Kidney (tissue), 22 donors: ENCODE measurements at places on chromosomes 3 and 15.

DNA sequence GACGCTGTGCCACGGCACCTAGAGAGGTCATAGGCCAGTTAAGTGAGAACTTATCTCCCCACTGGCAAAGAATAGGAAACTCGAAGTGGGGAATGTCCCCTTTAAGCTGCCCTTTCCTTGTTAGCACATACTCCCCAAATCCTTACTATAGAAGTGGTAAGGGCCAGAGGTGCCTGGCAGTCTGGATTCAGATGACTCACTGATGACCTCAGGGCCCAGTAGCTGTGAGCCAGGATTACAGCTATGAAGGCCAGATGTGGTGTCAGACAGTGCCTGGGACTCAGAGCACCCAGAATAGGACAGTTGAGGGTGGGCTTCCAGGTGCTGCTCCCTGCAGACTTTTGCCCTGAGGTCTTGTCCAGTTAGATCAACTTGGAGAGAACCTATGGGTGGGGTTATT, 37.7 kb downstream of the PDIA5 start:
- no peak for DNase-seq

DNA sequence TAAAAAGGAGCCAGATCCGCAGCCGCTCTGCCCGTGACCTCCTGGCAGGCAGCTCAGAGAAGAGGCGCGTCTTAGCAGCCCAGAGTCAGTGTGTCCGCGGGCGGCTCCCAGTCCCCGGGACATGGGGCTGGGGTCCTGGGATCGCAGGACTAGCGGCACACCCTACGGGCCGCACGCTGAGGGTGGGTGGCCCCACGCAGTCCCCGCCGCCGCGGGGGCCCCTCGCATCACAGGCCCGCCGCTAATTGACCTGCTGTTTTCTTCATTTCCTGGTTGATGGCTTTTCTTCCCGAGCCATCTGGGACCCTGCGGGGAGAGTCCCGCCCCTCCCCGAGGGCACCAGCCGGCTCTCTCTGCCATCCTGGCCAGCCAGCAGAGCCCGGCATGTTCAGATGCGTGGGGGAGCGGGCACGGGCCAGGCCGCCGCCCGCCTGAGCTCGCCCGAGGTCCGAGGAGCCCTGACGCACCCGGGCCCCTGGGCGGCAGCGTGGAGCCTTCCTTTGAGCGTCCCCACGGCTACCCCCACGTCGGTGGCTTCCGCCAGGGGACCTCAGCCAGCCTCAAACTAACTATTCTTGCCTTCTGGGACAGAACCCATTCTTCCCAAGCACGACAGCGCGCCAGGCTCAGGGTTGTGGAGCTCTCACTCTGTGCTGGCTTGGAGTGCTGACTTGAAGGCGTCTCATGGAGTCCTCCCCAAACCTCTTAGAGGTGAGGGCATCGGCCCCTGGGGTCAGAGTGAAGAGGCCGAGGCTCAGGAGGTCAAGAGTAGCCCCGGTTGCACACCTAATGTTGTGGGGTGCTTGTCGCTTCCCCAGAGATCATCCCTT, 34.6 kb upstream of the CACNA2D3 start:
- peak; percentile 73 for DNase-seq

DNA sequence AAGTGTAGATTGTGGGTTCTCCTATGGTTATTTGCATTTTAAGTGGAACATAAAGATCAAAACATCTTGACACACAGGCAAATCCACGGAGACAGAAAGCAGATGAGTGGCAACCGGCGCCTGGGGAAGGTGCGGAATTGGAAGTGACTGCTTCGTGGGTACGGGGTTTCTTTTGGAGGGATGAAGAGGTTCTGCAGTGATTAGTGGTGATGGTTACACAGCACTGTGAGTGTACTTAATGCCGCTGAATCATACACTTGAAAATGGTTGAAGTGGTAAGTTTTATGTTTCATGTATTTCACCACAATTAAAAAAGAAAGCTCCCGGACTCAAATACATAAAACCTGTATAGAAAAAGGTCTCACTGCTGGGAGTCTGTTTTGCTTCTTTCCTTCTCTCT, 18.5 kb upstream of the VPS33B start:
- DNase-seq, result no peak

- no peak for DNase-seq
These were observed 100.6 kb upstream of the SLC24A5 start for GRCh38 chr15:48020166-48020565.

DNA sequence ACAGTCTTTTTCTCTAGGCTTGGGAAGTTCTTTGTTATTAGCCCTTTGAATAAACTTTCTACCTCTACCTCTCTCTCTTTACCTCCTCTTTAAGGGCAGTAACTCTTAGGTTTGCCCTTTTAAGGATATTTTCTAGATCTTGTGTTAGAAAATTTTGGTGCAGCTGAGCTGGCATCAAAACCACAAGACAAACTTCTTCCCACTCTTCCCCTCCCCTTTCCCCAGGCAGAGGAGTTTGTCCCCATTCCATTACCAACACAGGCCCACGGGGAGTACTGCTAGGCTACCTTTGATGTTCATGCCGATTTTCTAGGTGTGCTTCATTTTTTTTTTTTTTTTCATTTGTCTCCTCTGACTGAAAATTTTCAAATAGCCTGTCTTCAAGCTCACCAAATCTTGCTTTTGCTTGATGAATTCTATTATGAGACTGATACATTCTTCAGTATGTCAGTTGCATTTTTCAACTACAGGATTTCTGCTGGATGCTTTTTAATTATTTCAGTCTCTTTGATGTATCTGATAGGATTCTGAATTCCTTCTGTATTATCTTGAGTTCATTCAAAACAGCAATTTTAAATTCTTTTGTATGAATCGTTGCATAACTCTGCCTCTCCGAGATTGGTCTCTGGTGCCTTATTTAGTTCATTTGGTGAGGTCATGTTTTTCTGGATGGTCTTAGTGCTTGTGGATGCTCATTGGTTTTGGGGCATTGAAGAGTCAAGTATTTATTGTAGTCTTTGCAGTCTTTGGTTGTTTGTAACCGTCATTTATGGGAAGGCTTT, 112.0 kb downstream of the UBE2E2 start:
- no peak for DNase-seq
